NB4 (cell line): ENCODE measurements at places on chromosomes 13 and 19.

DNA sequence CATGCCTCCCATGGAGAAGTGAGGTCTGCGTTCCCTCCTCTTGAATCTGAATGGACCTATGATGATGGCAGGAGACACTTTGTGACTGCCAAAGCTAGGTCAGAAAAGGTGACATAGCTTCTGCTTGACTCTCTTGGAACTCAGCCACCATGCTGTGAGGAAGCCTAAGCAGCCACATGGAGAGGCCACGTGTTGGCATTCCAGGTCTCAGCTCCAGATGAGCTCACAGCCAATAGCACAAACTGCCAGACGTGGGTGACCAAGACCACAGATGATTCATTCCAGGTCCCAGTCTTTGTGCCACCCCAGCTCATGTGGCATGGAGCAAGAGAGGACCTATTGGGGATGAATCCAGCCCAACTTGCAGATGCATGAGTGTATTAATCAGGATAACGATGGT lies 8.7 kb upstream of the GGACT start:
- DNase-seq = no peak

DNA sequence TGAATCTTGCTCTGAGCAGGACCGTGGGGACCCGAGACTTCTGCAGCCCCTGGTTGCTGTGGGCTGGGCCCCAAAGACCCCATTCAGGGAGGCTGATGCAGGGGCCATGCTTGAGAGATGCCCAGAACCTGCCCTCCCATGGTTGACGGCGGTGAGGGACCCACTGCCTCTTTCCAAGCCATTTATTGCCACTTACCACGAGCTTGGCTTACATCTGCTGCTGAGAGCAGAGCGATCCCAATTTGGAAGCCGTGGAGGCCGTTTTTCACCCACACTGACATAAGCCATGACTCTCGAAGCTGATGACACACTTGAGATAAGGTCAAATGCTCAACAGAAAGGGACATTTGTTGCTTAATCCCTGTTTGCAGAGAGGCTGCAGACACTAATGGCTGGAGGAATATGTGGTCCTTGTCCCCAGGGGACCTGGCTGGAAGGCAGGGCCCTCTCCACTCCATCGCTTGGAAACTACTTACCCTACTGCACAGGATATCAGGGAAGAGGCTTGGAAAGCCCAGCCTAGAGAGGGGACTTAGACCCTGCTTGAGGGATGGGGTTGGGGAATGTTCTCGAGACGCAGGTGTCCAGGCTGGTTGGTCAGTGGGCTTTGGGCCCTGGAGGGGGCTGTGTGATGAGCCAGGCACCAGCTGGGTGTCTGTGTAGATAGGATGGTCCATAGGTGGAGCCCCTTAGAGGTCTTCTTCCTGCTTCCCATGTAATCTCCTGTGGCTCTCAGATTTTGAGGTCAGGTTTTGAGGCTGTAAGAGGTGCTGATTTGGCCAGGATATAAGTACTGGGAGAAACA lies 15.3 kb downstream of the ZNF536 start:
- no peak for DNase-seq

DNA sequence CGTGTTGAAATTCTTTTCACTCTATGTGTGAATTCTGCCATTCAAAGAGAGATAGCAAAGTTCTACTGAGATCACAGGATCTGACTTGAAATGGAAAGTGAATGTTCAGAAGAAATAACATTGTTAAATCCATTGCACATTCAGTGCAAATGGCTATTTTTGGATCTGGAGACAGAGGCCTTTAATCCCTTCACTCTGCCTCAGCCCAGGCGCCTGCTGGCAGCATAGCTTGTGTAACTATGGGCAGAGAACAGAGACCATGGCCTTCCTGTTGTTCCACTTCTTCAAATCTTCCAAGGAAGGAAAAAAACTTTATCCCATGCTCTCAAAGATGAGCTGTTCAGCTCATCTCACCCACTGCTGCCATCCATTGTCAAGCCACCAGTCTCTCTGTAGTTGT lies 265.4 kb downstream of the LMO7 start:
- DNase-seq = no peak

DNA sequence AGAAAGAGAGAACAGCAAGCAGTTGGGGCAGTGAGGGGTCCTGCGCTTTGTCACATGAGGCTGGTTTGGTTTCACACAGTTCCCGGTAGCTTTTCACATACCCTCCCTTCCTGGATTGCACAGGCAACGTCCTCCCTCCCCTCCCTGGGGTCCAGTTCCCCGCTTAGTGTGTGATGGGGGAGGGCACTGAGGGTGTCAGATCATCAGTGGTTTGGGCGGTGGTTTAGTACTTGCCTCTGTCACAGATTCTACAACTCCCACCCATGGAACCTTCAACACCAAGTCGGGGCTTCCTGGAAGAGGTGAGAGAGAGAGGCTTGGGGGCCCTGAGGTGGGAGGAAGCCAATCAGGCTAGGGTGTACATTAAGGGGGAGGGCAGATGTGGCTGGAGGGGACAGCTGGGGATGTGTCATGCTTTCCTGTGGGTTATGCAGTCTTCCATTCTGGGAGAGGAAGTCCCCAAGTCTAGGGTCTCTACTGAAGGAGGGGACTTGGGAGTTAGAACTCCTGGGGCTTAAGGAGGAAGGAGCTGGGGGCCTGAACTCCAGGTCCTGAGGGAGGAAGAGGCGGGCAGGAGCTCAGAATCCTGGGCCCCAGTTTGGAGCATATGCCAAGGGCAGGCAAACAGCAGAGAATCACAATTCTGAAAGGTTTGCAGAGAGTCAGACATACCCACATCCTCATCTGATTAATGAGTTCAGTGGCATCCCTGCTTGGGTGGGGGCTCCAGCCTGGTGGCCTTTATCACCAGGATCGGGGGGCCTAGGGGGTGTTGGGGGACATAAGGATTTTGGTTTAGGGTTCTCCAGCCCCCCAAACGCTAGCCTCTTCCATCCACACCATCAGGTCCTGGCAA lies at the start of gene NKG7:
NKG7 (minus strand) TSS at position 6 of the 856 bp plus-strand sequence. CDS start 119 bp downstream, outside the sequence.
- DNase-seq = peak; percentile 99

DNA sequence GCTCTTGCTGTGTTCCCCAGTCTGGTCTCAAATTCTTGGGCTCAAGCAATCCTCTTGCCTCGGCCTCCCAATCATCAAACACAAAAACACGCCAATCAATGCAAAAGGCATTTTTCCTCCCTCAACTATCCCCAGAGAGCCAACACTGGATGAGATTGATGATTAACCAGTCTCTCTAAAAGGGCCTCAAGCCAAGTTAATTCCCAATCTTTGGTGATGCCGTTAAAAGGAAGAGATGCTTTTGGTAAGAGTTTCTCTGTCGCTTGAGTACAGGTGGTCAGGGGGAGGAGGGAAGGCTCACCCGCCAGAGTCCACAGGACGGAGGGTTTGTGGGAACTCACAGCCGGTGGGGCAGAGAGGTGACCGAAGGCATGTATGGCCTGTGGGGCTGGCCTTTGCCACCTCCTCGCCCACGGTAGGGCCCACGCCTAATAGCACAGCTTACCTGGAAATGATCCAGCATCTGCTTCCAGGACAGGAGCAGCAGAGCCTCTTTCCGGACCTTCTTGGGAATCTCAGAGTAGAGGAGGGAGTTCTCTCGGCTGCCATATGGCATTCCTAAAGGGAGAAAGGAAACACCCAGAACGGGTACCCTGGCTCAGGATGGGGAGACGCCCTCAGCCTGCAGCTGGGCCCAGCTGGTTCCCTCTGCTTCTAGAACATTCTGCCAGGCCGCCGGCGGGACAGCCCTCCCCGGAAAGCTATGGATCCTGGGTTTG lies 18.1 kb downstream of the DPP9 start:
- no peak for DNase-seq

- no peak for DNase-seq
These were observed 14.5 kb downstream of the ZNF816 start for GRCh38 chr19:52948025-52948770.

DNA sequence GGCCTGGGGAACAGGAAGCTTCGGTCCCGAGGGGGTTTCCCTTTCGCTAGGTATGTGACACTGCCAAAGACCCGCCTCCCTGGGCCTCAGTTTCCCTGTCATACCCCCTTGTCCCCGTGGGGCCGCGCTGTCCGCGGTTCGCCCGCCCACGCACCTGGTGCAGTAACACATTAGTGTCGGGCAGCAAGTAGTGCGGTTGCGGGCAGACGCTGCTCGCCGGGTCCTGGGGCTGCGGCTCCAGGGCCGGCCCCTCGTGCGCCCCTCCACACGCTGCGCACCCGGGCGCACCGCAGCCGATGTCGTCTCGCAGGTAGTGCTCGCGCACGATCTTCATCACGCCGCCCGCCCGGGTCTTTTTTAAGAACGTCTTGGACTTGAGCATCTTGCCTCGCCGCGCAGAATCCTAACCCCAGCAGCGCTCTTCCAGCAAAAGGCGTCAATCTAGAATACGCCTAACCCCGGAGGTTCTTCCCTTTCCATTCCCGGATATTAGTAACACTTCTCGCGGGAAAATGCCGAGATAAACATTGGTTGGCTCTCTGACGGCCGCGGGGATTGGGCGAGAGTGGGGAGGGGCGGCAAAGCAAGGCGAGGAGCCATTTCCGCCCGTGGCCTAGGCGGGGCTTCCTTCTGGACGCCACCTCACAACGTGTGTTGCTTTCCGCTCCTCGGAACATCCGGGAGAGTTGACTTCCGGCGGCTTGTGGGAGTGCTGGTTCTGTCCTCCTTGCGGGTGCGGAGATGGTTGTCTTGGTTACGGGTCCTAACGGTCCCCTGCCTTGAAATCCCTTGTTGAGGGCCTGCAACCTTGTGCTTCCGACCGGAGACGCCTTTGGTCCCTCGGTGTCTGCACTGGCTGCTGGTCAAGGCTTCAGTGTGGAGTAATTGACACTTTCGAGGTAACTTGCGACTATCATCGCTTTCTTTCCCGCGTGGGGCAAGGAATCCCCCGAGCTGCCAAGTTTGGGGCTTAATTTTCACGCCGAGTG lies at the start of the genes DIS3 and PIBF1:
DIS3 (minus strand) TSS at position 450 of the 989 bp plus-strand sequence; CDS start at position 382, 68 bp downstream.
PIBF1 (plus strand) TSS at position 683 of the 989 bp plus-strand sequence. CDS start 1,337 bp downstream, outside the sequence.
- DNase-seq = peak; percentile 99

DNA sequence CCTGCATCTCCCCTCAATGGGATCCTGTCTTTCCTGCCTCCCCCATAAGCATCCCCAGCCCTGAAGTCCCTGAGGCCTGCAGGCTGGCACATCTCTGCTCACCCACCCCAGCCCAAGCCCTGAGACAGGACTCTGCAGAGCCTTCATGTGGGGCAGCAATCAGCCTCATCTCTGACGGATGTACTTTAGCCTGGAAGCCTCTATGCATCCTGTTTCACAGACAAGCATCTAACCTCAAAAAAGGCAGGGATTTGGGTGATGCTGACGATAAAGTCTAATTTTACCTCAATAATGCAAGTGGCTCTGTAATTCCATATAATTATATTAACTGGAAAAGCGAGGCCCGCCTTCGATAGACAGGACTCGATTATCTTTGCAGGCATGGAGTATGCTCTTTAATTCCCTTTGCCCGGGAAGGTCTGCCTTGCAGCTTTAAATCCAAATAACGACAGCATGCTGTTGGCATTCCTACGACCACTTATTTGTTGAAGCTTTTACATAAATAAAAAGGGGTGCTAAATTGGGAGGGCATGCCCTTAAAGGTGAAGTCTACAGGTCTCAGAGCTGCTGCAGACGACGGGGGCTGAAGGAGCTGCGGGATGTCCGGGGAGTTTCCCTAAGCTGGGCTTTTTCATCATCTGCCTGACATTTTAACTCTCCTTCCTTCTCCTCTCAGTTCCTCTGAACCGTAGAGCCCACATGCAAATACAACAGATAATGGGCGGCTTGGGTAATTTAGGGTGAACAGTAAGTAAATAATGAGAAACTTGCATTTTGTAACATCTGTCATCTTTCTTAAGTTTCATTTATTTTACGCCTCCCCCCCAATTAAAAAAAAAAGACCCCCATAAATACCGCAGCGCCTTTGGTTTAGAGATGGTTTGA lies 211.5 kb downstream of the URI1 start:
- no peak for DNase-seq

GRCh38 chr13:94481941-94482340 lies 2.5 kb upstream of the DCT start:
- DNase-seq = no peak
